ENCODE measurements at places on chromosomes 3 and 15.

DNA sequence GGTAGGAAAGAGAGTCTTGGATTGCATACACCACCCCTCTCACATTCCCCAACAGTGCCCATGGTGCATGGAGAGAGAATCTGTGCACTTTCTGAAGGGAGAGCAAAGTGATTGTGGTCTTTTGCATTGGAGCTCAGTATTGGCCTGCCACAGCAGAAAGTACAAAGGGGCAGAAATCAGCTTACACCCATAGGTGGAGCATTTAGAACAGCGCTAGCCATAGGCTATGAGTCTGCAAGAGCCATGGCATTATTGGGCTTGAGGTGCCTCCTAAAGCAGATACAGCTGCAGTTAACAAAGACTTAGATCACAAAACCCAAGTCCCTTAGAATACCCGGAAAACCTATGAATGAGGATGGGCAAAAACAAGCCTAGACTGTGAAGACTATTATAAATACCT is 21.8 kb downstream of the SI start:
- no peak for DNase-seq

DNA sequence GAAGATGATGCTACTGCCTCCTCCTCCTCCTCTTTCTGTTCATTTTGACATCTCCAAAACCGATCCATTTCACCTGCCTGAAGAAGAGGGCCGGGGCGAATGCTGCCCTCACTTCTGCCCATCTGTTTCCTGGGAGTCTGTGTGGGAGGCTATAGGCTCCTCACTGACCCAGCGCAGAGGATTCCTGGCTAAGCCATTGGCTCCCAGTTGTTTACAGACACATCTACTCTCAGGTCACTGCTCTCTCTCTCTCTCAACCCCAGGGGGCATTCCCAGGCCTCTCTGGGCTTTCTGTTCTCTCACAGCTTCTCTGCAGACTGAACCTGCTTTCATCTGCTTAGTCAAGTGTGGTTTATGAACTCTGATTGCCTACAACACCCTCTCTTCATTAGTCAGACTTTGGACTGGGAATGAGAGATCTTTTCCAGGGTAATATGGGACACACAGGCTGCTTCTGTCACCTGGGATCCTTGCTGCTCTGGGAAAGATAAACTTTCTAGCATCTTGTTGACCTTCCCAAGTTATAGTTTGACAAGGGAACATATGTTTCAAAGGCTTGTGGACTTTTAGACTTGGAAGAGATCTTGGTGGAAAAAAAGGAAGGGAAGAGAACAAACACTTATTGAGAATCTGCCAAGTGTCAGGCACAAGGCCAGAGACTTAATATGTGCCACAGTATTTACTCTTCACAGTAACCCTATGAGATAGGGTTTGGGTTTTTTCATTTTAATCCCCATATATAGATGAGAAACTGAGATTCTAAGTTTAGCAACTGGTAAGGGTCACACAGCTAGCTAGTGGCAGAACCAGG is 30.2 kb upstream of the USP3 start:
- DNase-seq, result no peak

DNA sequence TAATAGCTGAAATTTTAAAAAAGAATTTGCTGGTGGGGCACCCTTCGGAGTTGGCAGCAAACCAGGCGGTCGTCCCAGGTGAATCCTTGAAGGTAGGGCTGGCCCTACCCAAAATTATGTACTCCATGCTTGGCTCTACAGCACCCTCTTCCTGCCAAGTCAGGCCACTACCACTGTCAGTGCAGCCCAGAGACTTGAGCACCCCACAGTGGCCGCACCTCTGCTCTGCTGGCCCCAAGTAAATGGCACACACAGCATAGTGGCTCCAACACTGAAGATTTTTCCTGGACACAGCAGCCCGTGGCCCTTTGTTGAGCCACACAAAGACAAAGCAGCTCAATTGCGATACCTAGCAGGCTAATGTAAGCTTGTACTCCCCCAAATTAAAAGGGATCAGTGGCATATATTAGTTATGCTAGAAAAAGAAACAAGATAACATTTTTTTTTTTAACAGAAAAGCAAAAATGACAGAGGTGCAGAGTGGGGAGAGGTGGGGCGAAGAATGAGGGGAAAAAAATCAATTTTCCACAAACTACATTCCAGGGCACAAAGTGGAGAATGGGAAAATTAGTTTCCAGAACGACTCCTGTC is 250.5 kb downstream of the UACA start:
- DNase-seq, result no peak

GRCh38 chr3:16318176-16318575 is 53.2 kb downstream of the OXNAD1 start:
- no peak for DNase-seq

- DNase-seq, result no peak
Measured at GRCh38 chr3:6182476-6182875, 678.4 kb upstream of the GRM7 start.

DNA sequence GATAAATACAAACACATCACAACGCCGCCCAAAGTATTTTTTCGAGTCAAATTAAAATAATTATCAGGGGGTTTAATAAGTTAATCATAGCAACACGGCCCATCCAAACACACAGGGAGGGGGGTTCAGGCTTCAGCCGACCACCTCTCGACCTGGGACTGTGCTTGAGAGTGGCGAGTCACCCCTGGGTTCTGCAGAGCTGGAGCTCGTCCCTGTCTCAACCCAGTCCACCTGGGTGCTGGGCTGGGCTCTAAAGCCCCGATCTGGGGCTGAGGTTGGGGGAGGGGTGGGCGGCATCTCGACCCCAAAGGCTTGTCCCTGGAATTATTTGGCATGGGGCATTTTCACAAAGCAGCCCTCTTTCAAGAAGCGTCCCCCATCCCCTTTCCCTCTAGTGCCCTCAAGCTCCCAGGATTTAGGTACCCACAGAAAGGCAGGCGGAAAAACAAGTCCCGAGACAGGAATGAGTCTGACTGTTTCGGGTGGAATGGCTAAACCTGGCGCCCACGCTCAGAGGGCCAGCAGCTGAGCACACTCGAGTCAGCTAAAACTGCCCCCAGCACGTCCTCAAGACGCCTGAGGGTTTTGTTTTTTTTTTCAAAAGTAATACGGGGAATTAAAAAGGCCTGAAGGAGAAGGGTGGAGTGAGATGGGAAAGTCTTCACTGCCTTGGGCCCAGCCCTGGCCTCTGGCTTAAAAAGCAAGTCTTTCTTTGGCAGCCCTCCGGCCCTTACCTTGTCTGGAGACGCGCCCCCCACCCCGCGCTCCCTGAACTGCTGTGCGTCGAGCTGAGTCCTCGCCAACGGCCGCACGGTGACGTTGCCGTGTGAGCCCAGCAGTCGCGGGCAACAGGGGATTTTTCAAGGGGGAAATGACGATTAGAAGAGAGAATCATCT is 32.5 kb downstream of the NR2F2 start:
- DNase-seq, result no peak

DNA sequence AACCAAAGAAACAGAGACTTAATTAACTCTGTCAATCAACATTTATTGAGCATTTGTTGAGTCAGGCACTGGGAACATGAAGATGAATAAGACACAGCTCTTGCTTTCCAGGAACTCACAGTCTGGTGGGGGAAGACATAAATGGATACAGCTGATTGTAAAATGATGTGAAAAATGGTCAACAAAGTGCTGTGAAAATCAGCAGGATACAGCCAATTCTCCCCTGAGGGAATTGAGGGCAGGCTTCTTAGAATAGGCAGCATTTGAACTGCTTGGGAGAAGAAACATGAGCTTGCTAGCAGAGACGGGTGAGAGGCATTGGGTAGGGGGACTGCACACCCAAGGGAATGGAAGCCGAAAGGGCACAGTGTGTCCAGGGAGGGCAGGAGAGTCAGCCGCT is 41.1 kb downstream of the MFSD1 start:
- no peak for DNase-seq

- no peak for DNase-seq
Measured at GRCh38 chr3:10581251-10581650, 75.9 kb upstream of the ATP2B2 start.

Measured in right hindlimb (tissue), 1 donor.